Occipital lobe (tissue), 3 donors: ENCODE measurements at places on chromosomes 3 and 15.

GRCh38 chr3:88167704-88168103 is 17.9 kb downstream of the C3orf38 start:
- no peak for DNase-seq

- no peak for DNase-seq
Measured at GRCh38 chr3:147008886-147009285, 397.5 kb downstream of the ZIC4 start.

DNA sequence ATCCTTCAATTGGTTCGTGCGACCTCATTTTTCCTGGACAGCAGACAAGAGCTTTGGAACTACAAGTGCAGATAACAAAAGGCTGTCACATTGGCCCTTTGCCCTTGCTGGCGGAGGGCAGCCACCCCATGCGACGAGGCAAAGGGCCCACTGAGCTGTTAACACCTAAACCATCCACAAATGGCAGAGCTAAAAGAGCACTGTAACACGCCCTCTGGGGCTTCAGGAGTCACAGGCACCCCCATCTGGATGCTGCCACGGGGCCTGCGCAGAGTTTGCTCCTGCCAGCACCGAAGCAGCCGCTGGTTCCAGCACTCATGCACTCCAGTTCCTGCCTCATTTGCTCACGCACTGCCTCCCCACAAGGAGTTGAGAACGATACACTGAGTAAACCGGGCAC is 524.9 kb downstream of the ZNF385D start:
- no peak for DNase-seq

- no peak for DNase-seq
Measured at GRCh38 chr15:32124726-32125125, 94.4 kb downstream of the CHRNA7 start.
